ENCODE measurements at places on chromosomes 3 and 15.
A peak's percentile ranks its signal among the peaks of the same experiment; 100 is the strongest.

- no peak for DNase-seq
These were observed 69.7 kb downstream of the MB21D2 start for GRCh38 chr3:192847941-192848340.

DNA sequence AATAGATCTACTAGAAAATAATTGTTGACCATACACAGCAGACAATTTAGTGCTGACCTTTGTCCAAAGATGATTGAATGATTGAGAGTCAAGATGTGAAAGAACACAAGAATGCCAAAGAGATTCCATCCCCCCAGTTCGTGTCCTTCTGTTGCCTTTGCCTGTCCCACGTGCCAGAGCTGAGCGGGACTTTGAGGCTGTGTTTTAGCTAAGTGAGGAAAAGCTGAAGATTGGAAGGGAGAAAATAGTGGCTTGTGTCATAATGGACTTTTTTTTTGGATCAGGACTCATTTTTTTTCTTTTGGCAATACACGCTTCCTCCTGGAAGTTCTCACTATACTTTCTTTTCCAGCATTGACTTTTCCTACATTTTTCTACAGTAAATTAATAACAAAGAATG lies 206.6 kb upstream of the MDFIC2 start:
- no peak for DNase-seq

- DNase-seq, result no peak
These were observed 82.8 kb downstream of the BCHE start for GRCh38 chr3:165754219-165755007.

DNA sequence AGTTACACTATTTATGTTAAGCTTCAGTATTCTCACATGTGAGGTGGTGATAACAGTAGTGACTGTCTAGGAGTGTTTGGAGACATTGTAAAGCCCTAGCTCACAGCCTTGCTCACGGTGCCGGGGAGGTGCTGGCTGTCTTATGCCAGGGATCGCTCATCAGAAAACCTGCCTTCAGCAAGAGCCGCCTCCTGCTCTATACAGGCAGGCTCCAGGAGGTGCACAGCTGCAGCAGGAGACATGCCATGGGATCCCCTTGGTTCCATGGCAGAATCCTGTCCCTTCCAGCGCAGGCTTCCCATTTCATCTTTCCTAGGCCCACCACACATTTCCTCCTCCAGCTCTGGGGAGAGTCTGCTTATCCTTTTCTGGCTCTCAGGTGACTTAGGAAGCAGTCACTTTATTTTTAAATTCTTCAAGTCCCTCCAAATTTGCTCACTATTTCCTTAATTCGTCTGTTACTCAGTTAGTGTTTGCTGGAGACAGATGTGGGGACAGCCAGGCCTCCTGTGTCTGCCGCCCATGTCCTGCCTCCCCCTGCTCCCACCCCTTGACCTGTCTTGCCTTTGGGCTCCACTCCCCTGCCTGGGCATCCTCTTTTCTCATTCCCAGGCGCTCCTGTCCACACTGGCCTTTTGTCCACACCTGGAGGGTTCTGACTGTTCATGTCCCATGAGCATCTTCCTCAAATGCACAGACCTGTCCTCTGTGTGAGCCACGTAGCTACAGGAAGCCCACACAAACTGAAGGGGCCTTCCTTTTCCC lies 31.7 kb downstream of the SLCO2A1 start:
- no peak for DNase-seq

GRCh38 chr3:111335512-111336303 lies 206.3 kb upstream of the CD96 start:
- no peak for DNase-seq

GRCh38 chr3:171274222-171274621 lies 186.0 kb downstream of the TNIK start:
- DNase-seq, result no peak

DNA sequence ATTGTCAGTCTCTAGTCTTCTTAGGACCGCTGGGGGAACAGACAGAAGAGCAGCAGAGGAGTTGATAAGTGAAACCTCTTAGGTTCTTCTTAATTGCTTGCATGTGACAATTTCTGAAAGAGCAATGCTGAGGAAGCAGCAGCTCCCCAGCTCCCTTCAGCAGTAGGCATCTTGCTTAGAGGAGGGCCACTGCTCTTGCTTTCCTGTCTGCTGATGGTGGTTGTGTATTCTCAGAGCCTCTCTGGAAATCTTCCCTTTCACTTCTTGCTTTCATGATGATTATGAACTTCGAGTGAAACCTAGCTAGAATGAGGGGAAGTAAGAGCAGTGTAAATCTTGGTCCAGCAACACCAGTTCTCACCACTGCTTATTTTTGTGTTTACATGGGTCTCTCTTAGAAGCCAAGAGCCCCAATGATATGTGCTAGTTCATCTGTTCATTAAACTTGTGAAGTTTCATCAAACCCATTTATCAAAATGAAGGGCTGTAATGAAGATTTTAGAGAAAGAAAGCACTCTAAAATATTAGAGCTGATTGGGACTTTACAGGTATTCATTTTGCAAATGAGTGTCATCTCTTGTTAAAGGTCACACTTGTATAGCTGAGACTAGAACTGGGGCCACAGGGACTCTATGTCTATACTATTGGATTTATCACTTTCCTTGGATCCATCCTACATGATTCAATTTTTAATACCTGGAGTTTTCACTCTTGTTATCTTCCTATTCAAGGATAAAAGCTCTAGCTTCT lies 246.7 kb downstream of the LPP start:
- no peak for DNase-seq

DNA sequence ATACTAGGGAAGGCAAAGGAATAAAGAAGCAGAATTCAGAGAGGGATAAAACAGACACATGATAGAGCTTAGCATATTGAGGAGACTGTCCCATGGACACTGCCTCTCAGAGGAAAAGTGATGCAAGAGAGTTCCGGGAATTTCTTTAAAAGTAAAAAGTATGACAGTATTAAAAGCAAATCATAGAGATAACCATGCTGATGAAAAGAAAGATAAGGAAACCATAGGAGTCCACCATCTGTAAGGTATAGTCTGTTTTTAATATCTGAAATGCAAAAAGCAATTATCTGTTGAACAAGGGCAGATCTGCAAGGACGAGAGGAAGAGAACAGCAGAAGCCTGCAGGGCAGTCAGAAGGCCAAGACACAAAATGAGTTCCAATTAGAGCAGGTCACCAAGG lies 495.9 kb upstream of the GOLIM4 start:
- no peak for DNase-seq

GRCh38 chr3:6736836-6737629 lies 123.9 kb upstream of the GRM7 start:
- DNase-seq, result no peak

GRCh38 chr3:24343084-24343783 lies 151.4 kb downstream of the THRB start:
- DNase-seq, result peak; percentile 41

DNA sequence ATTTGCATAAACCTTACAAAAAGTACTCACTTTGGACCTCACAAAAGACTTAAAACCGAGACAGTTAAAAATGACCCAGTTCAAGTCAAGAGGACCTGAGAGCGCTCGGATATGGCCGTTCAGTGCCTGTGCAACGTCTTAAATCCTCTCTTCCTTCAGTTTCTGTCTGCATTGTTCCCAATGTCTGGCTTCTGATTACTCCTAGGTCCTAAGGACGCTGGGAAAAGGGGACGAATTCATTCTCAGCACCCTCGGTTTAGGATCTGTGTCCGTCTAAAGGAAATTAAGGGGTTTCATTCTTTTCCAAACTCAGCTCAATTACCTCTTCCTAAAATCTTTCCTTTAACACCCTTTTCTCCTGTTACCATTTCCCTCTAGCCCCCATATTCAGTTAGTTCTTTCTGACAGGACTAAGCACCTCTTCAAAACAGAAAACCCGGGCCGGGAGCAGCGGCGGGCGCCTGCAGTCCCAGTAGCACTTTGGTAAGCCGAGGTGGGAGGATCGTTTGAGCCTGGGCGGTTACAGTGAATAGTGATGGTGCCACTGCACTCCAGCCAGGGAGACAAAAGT lies 970 bp downstream of the DPPA4 start:
- peak; percentile 57 for DNase-seq

DNA sequence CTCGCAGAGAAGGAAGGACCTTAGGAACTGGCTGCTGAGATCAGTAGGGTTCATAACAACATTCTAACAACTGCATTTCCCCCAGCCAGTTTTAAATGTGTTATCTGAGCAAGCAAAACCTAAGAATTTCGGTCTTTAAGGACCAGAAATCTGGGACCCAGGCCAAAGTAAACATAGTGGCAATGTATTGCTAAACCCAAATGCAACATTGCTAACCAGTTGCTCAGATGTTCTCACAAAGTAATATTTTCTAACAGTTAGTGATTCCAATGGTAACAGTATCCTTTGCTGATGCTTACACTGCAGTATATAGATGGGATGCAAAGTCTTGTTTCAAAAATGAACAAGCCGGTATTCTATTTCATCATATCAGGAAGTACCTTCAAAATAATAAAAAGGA lies 254.3 kb downstream of the RYR3 start:
- DNase-seq, result no peak

GRCh38 chr3:113274425-113275257 lies 63.3 kb downstream of the BOC start:
- DNase-seq, result no peak

GRCh38 chr15:98650417-98651035 lies 2.2 kb downstream of the IGF1R start:
- DNase-seq, result peak; percentile 28

DNA sequence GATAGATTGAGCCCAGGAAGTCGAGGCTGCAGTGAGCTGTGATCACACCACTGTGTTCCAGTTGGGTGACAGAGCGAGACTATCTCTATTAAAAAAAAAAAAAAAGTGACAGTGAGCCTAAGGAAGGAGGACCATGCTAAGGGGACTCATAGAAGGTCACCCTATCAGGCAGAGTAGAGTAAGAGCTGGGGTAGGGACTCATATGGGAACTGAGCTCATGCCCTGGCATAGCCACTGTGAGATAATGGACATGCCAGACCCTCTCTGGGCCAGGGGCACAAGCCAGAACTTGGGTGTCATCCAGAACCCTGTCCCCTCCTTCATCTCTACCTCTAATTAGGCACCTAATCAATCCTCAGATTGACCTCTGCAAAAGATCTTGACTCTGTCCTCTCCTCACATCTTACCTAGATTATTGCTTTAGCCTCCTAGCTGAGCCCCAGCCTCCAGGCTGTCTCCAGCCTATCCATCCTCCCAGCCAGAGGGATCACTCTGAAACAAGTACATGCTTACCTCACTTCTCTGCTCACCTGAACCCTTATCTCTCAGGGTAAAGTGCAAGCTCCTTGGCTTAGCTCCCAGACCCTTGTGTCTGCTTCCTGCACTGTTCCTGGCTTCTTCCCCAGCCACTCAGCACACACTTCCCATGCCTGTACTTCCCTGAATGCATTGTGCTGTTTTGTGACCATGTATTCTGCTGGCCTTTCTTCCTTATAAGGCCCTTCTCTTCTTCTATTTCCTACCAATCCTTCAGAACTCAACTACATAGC lies 76.4 kb downstream of the DAPK2 start:
- DNase-seq, result no peak

- no peak for DNase-seq
These were observed 268.6 kb upstream of the SLITRK3 start for GRCh38 chr3:165464736-165465135.

GRCh38 chr15:99167201-99167600 lies 62.3 kb downstream of the SYNM start:
- DNase-seq, result no peak

- no peak for DNase-seq
These were observed 77.1 kb downstream of the CORO2B start for GRCh38 chr15:68655686-68656437.

GRCh38 chr3:141242377-141243092 lies 10.9 kb downstream of the PXYLP1 start:
- no peak for DNase-seq

DNA sequence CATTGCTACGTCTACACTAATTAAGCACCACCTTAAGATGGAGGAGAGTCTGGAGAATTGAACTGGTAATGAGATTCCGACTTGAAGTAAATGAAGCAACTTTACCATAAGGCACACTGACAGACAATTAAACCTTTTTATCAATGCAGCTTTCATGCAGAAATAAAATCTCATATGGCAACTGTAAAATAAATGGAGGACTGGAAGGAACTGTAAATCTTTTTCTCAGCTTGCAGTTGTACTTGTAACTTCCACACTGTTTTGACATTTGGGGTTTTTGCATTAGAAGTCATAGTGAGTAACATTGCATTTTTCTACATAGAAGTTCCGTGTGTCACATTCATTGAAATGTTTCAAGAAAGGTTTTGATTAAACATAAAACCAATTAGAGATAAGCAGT lies 705.3 kb downstream of the NLGN1 start:
- no peak for DNase-seq

DNA sequence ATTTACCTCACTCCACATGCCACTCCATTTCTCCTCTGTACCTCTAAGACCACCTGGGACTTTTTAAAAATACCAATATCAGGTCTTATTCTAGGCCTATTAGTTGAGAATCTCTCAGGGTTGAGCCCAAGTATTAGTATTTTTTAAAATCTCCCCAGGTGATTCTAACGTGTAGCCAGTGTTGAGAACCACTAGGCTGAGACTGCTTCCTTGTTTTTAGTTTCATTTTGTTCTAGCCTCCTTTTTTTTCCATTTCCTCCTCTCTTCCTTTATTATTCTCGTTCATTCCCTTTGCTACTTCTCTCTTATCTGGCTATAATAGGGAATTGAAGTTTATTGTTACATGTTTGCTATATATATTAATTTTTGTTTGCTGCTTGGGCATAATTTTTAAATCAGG lies 217.8 kb upstream of the CD96 start:
- no peak for DNase-seq

DNA sequence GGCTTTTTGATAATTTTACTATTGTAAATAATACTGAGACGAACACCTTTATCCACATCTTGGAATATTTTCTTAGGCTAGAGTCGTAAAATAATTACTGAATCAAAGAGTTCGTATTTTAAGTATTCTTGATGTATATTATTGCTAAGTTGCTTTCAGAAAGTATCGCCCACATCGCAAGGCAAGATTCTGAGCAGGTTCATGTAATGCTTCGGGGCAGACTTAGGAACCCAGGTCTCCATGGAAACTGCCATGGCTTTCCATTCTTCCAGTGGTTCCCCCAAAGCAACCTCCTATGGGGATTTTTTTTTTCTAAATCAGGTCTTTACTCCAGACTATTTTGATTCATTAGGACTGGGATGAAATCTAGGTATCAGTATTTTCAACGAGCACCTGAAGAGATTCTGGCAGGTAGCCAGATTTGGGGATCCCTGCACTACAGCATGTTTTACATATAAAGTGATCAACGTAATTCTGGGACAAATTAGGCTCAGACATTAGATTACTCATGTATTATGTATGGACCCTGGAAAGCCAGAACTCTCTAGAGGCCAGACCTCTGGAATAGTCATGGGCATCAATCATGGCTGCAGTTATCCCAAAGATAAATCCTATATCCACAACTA lies 86.5 kb downstream of the B3GNT5 start:
- DNase-seq, result no peak

DNA sequence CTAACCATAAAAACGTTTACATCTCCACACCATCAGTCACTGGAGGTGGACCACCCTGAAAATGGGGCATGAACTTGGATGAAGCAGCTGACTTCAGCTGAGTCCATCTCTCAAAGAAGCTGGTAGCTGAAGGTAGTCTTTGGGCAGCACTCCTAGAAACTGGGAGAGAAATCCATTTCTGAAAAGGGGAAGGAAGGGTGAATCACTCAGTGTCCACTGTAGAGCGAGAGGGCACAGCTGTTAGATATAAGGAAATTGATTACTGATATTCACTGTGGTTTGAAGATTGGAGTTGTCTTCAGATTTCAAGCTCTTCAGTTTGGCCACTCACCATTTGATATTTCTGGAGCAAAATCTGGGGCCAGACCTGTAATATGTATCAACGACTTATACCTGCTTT lies 499.0 kb upstream of the UBE2E2 start:
- DNase-seq, result no peak

- no peak for DNase-seq
These were observed at the start of gene COL6A6 for GRCh38 chr3:130516645-130517512. COL6A6 (plus strand) TSS chr3:130517177; CDS start chr3:130560365, 43,188 bp downstream.

GRCh38 chr3:133940536-133940935 lies 44.9 kb upstream of the RAB6B start:
- no peak for DNase-seq

Data from hematopoietic multipotent progenitor cell treated with erythropoietin and hydrocortisone succinate and interleukin-3 and kit ligand, for 8 days (in vitro differentiated cells).